Lung microvascular endothelial cell (primary cell): ENCODE measurements at places on chromosomes 11 and 22. TPM values are rescaled to one million over a fixed set of nuclear protein-coding genes. Genes with fewer than 3 reads are reported as not detected.

Gene PAX6
- not detected in 2 replicates for total RNA-seq

Gene OR51A7
- not detected in 2 replicates for total RNA-seq

Gene TPCN2
- total RNA-seq = 6.2 and 7.4 TPM in 2 replicates

Gene OR5A1
- total RNA-seq = not detected in 2 replicates

Gene DGCR2
- 28.3 and 37.5 TPM in 2 replicates for total RNA-seq

Gene TRPC6
- 10.7 and 23.4 TPM in 2 replicates for total RNA-seq

Gene ZNF280B
- total RNA-seq = 0.20 and 0.22 TPM in 2 replicates

Gene OR4D5
- total RNA-seq = not detected in 2 replicates

Gene SCUBE1
- total RNA-seq = 0.20 and 0.65 TPM in 2 replicates

Gene USP2
- total RNA-seq = 0.20 and 0.22 TPM in 2 replicates

Gene ACCS
- total RNA-seq = 2.8 and 10.3 TPM in 2 replicates
